ENCODE measurements at places on chromosomes 13 and 19. TPM values are rescaled to one million over a fixed set of nuclear protein-coding genes. Genes with fewer than 3 reads are reported as not detected.

GRIN2D gene
- total RNA-seq: 6.2 TPM

CLDN10 gene
- 20.7 TPM for total RNA-seq

OR7C1 gene
- not detected for total RNA-seq

MYPOP gene
- total RNA-seq: 9.0 TPM

ZNF541 gene
- not detected for total RNA-seq

COX6B2 gene
- total RNA-seq: 5.0 TPM

ERICH4 gene
- total RNA-seq: not detected

DNA sequence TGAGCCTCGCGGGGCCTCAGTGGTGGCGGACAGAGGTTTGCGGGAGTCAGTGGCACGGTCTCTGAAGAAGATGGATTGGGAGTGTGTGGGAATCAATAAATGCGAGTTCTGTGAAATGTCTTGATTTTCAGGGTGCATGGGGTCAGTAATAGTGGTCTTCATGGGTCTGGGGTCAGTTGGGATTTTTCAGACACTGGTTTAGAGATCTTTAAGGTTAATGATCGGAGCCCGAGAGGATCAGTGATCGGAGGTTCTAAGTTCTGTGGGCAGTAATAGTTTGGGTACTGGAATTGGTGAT, 377 bp downstream of the ZNF793 start:
- no peaks in the 10 kb centered on the region for H3K27me3 ChIP-seq
- H3K4me3 ChIP-seq: no peak overlapping the region
- H3K27ac ChIP-seq: peak overlapping the region; percentile 73
- H3K36me3 ChIP-seq: peaks cover 33% of the 10 kb centered on the region
- DNase-seq: no peak

DNA sequence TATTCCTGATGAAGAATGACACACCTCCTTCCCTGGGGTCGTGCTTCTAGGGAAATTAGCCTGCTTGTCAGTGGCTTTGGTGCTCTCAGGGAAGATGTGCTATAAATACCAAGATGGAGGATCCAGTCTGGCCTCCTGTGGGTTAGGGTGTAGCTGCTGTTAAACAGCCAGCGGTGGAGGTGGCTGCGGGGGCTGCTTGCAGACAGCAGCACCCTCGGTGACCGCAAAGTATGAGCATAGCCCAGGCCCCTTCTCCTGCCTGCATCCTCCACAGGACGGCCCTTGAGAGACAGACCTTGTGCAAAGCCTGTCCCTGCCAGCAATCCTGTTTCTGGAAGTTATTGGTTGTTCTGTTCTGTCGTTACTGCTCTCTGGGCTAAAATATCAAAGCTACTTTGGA, 11.4 kb downstream of the VSTM2B start:
- no peaks in the 10 kb centered on the region for H3K36me3 ChIP-seq
- no peak overlapping the region for H3K4me3 ChIP-seq
- H3K4me1 ChIP-seq: no peaks in the 10 kb centered on the region
- DNase-seq: peak; percentile 12
- no peaks in the 10 kb centered on the region for H3K27me3 ChIP-seq

DNA sequence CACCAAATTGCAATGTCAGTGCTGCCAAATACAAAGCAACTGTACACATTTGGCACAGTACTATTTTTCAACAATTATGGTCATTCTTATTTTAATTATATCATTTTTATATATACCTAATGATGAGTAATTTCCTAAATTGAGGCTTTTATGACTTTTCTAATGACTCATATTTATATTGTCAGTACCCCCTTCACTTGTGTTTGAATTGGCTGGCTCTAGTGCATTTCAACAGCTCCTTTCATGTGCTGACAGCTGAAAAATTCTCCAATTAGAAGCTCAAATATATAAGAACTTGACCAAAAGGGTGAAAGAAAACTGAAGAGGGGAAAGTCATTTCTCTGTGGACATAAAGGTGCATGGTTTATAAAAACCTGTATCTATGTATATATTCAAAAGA, 263.3 kb downstream of the SLITRK1 start:
- H3K27ac ChIP-seq: no peak overlapping the region
- H3K27me3 ChIP-seq: no peaks in the 10 kb centered on the region
- H3K36me3 ChIP-seq: peaks cover 8% of the 10 kb centered on the region

DNA sequence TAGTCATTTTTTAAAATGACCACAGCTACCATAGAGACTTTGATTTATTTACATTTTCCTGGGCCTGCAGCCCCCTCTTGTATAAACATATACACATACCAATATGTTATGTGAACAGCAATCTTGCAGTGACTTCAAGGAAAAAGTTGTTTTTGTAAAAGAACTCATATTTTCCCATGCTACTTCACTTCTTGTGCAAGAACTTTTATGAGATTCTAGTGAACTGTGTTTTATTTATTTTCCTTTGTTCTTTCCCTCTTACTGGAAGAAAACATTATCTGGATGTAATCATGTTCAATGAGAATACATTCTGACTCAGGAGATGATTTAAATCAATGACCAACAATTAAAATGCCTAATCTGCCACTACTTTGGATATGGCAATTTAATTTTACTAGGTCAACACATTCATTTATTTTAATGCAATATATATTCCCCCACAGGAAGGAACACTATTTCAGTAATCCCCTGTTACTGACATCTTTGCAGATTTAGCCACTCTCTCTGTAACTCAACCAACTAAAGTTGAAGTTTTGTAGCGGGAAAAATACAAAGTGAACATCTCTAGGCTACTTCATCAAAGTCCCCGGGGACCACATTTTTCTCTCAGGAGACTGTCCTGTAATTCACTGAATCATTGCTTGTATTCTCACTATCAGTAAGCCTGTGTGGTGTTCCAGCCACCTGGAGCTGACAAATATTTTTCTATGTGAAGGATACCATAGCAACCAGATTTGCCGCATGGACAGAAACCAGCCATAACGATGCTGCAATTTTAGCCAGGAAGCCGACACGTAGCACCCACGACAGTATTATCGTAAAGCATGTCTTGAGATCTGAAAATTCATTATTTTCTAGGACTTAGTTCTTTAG, 90.5 kb downstream of the STARD13 start:
- no peak overlapping the region for H3K27ac ChIP-seq
- H3K36me3 ChIP-seq: no peaks in the 10 kb centered on the region
- H3K4me1 ChIP-seq: 0 out of 2 replicates have a peak, but pooled peaks cover 4% of the 10 kb centered on the region
- no peak for DNase-seq
- no peaks in the 10 kb centered on the region for H3K27me3 ChIP-seq

- no peak overlapping the region for H3K27ac ChIP-seq
- H3K4me3 ChIP-seq: peak overlapping the region; percentile 81
- H3K4me1 ChIP-seq: no peaks in the 10 kb centered on the region
- no peaks in the 10 kb centered on the region for H3K36me3 ChIP-seq
- no peaks in the 10 kb centered on the region for H3K27me3 ChIP-seq
These were observed 10.6 kb upstream of the ZNF709 start for GRCh38 chr19:12495002-12495802.

- H3K4me3 ChIP-seq: no peak overlapping the region
- H3K27me3 ChIP-seq: no peaks in the 10 kb centered on the region
- no peaks in the 10 kb centered on the region for H3K4me1 ChIP-seq
- DNase-seq: no peak
- H3K36me3 ChIP-seq: no peaks in the 10 kb centered on the region
These were observed 461.4 kb downstream of the MYO16 start for GRCh38 chr13:109090796-109091195.

DNA sequence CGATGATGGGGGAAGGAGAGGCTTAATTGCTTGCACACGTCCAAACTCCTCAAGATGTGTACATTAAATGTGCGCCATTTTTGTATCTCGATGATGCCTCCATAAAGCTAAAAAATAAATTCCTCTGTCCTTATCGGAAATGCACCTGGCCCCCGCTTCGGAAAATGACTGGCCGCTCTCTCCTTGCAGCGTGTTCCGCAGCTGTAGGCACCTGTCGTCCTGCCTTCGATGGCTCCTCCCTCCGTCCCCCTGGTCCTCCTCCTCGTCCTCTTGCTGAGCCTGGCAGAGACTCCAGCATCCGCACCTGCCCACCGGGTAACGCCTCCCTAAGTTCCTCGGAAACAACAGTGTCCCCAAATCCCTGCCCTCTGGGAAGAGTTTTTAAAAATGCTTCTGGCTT, 1.1 kb downstream of the GALP start:
- H3K27me3 ChIP-seq: no peaks in the 10 kb centered on the region
- H3K4me1 ChIP-seq: no peaks in the 10 kb centered on the region
- H3K36me3 ChIP-seq: no peaks in the 10 kb centered on the region
- no peak overlapping the region for H3K4me3 ChIP-seq
- DNase-seq: no peak

GRCh38 chr19:8459095-8459494, 14.3 kb downstream of the HNRNPM start:
- no peak overlapping the region for H3K4me3 ChIP-seq
- DNase-seq: no peak
- H3K4me1 ChIP-seq: peaks cover 2% of the 10 kb centered on the region
- H3K27me3 ChIP-seq: no peaks in the 10 kb centered on the region
- peaks cover 28% of the 10 kb centered on the region for H3K36me3 ChIP-seq

GRCh38 chr13:112875627-112876026, 93.4 kb upstream of the MCF2L start:
- no peaks in the 10 kb centered on the region for H3K4me1 ChIP-seq
- H3K36me3 ChIP-seq: peaks cover 74% of the 10 kb centered on the region
- no peak for DNase-seq
- no peak overlapping the region for H3K4me3 ChIP-seq

GRCh38 chr13:73952648-73953047, 181.6 kb downstream of the KLF12 start:
- no peak for DNase-seq
- H3K4me3 ChIP-seq: no peak overlapping the region
- H3K27ac ChIP-seq: no peak overlapping the region
- H3K27me3 ChIP-seq: no peaks in the 10 kb centered on the region
- H3K36me3 ChIP-seq: no peaks in the 10 kb centered on the region

GRCh38 chr13:92187378-92187989, 789.1 kb downstream of the GPC5 start:
- no peak for DNase-seq
- H3K4me3 ChIP-seq: no peak overlapping the region
- no peaks in the 10 kb centered on the region for H3K36me3 ChIP-seq
- no peak overlapping the region for H3K27ac ChIP-seq
- no peaks in the 10 kb centered on the region for H3K4me1 ChIP-seq

All from H9 (cell line).